ENCODE measurements at places on chromosomes 6 and 20. TPM values are rescaled to one million over a fixed set of nuclear protein-coding genes. Genes with fewer than 3 reads are reported as not detected.

ADGRF1 gene
- 0.05 TPM for total RNA-seq

EPB41L1 gene
- total RNA-seq, result 81.3 TPM

ACSS1 gene
- total RNA-seq, result 17.1 TPM

BPIFA1 gene
- total RNA-seq, result not detected

PLTP gene
- 1.6 TPM for total RNA-seq

CPNE5 gene
- 0.16 TPM for total RNA-seq

FAM50B gene
- total RNA-seq, result 6.0 TPM

DEF6 gene
- total RNA-seq, result 0.26 TPM

ACTL10 gene
- not detected for total RNA-seq

RFX6 gene
- not detected for total RNA-seq

LIME1 gene
- total RNA-seq, result 8.0 TPM

RALGAPB gene
- 12.5 TPM for total RNA-seq

WFDC5 gene
- total RNA-seq, result not detected

C20orf141 gene
- 0.29 TPM for total RNA-seq

CD40 gene
- total RNA-seq, result 4.1 TPM

SLC22A3 gene
- total RNA-seq, result 47.2 TPM

SLC17A2 gene
- total RNA-seq, result not detected

ZNF184 gene
- 2.7 TPM for total RNA-seq

CTCFL gene
- total RNA-seq, result not detected

GPR6 gene
- total RNA-seq, result not detected

CTNNBL1 gene
- total RNA-seq, result 63.8 TPM

ZSCAN23 gene
- total RNA-seq, result not detected

ADAM33 gene
- total RNA-seq, result not detected

PTCRA gene
- total RNA-seq, result not detected

SLC17A9 gene
- 0.06 TPM for total RNA-seq

DNMT3B gene
- total RNA-seq, result 4.2 TPM

ATP6V1G2 gene
- total RNA-seq, result 0.46 TPM

MACROD2 gene
- 0.65 TPM for total RNA-seq

NOTCH4 gene
- total RNA-seq, result 0.76 TPM

ENPP3 gene
- not detected for total RNA-seq

BHLHE23 gene
- not detected for total RNA-seq
